Stimulated activated CD4-positive, alpha-beta T cell treated with anti-CD3 and anti-CD28 coated beads, Interleukin-4, amount 100 ng/mL, for 48 hours (primary cell): ENCODE measurements at places on chromosomes 2 and 18.
A peak's percentile ranks its signal among the peaks of the same experiment; 100 is the strongest.

GRCh38 chr2:29236074-29236473 is 120.9 kb downstream of the CLIP4 start:
- no peak for DNase-seq

GRCh38 chr18:58338141-58338540 is 290.8 kb downstream of the ALPK2 start:
- DNase-seq, result no peak

GRCh38 chr2:20674974-20675679 is 8.2 kb downstream of the GDF7 start:
- DNase-seq, result no peak

- DNase-seq, result no peak
Measured at GRCh38 chr2:173631127-173631460, 276.4 kb downstream of the CDCA7 start.

- peak; percentile 62 for DNase-seq
Measured at GRCh38 chr2:109613922-109614714, at the start of the genes SEPTIN10 and SOWAHC. Gene SEPTIN10, minus strand, starts transcription at chr2:109613966. Its CDS starts 139 bp downstream, at chr2:109613827. Gene SOWAHC, plus strand, starts transcription at chr2:109614364. Its CDS starts 126 bp downstream, at chr2:109614490.

DNA sequence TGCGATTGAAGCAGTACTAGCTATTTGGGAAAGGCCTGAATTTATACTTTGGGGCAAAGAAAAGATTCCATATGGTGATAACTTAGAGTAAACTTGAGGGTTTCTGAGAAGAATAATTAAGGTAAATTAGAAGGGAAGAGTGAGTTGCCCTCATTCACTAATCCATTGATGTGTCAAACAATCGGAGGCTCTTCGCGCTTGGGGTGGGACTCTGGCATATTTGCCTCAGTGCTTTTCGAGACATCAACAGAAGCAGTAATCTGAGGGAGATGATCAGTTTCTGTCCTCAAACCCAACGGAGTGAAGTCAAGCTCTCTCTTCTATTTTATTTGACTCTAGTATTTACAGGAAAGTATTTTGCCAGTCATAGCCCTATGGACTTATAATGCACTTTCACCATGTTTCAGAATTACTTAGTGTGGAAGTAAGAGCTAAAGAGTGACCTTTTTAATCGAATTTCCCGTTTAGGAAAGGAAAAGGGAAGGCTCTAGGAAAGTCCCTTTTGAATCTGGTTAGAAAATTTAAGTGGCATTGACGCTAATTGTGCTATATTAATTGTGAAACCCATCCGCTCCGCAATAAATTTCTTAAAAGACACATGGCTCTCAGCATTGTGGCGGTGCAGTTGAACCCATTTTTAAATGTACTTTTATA is 1.3 kb downstream of the RAB10 start:
- no peak for DNase-seq

- no peak for DNase-seq
Measured at GRCh38 chr18:48657447-48658120, 118.8 kb downstream of the CTIF start.

DNA sequence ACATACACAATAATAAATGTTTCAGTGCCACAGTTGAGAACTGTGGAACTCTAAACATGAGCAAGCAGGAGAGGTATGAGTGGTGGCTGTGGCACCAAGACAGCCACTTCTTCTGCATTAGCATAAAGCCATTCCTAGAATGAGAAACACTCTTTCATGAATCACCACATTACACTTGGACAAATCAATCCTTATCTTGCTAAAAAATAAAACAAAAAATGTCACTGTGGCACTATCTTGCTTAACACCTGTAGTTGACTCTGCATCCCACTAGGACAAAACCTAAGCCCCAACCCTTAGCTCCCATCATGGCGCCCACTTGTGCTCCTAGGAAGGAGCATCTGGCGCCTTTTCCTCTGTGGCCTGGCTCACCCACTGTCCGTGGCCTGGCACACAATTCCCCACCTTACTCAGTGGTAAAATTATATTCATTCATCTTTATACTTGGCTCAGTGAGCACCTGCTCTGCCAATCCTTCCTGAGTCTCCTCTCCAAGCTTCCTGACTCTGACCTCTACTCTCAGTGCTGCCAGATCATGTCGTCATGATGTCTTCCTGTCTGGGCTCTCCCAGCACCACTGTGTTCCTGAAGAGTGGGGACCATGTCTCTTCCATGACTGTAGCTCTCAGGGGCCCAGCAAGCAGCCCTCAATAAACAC is 272.9 kb downstream of the LNPK start:
- DNase-seq, result no peak

DNA sequence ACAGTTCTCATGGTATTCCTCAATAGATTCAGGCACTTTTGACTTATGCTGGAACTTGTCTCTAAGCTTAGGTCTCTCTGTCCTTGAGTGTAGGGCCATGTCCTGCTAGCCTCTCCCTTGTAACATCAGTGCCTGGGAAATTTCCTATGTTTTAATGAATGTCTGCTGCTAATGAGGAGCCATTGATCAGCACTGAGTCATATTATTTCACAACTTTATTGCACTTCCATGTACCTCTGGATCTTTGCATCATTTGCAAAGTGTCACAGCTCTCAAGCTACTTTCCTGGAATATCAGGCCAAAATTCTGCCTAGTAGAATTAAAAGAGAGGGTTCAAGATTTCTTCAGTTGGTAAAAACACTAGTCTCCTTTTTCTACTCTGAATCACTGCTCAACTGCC is 102.5 kb downstream of the GAREM1 start:
- DNase-seq, result no peak

DNA sequence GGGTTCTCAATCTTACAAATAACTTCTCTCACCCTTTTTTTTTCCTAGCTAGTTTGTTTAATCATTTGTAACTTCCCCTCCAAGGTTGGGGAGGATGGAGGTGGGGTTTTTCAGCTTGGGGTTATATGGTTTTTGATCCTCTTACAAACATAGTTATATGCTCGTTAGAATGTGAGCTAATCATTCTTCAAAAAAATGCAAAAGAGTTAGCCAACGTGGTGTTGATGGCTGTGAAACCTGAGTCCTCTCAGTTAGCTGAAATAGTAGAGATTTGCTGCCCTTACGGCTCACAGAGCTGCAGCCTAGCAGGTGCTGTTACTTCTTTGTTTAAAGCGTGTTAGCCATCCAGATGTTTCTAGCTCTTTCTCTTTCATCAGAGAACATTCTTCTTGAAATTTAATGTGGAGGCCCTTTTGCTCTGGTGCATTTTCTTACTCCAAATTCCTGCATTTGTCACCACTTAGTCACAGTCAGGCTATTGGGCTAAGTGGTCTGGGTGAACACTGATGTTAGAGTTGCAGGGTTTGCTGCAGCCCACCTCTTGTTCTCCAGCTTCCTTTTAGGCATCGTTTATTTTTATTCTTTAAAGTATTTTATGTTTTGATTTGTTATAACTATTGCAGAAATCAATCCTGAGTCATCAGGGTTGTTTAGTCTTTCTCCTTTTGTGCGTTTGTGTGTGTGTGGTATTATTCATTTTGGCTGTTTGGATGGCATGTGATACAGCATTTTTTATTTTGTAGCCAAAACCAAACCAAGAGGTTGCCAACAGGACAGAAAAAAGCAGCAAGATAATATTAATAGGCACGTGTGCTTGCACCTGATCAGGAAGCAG is 41.1 kb downstream of the LIMS1 start:
- DNase-seq, result no peak

GRCh38 chr2:8314063-8314462 is 367.8 kb upstream of the ID2 start:
- no peak for DNase-seq

DNA sequence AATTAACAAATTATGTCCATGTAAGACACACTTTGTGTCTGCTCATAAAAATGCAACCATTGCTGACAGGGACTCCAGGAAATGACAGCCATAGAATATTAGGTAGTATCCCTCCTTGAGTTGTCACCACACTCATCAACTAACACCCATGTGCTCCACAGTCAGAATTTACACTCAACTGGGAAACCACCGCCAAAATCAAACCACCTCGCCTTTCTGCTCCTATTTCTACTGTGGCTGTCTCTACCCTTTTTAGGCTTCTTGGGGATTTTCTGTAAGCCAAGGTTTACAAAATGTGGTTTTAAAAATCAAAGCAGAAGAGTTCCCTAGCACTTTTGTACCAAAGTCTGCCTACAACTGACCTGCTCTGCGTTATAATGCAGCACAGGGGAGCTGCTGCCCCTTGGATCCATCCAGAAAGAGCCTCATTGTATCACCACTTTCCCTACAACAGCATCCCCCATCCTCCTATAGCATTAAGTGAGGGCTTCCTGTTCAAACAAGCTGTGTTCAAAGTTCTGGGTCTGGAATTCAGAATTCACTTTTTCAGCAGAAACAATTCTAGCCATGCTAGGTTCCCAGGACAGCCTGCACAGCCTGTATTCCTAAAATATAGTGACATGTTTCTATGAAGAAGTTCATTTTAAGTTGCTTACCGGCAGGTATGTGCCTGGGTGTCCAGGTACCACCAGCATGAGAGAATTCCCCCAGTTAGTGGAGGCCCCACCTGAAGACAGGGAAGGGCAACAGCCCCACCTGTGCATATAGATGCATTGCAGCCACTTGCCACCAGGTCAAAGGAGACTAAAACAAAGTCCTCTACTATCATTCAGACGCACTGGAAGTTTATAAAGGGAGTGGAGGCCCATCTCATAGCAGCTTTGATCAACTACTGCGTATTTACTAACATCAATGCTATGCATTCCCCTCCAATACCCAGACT is 104.3 kb downstream of the MYO5B start:
- no peak for DNase-seq

DNA sequence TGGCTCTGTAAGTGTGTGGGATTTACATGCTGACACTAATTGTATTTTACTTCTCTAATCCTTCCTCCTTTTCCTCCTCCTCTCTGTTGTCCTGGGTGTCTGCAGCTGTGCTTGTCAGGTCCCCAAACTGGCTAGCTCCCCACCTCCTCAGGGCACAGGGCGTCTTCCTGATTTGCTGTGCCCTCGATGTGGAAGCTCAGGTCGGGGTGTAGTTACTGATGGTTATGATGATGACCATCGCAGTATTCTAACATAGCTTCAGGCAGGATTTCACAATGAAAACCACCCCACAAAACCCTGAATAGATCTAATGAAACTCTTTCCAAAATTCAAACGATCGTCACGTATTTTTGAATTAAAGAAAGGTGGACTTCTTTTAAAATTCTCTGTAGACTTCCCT is 428.4 kb downstream of the TGIF1 start:
- DNase-seq, result no peak

GRCh38 chr2:74682501-74682900 is 28.5 kb downstream of the SEMA4F start:
- no peak for DNase-seq

DNA sequence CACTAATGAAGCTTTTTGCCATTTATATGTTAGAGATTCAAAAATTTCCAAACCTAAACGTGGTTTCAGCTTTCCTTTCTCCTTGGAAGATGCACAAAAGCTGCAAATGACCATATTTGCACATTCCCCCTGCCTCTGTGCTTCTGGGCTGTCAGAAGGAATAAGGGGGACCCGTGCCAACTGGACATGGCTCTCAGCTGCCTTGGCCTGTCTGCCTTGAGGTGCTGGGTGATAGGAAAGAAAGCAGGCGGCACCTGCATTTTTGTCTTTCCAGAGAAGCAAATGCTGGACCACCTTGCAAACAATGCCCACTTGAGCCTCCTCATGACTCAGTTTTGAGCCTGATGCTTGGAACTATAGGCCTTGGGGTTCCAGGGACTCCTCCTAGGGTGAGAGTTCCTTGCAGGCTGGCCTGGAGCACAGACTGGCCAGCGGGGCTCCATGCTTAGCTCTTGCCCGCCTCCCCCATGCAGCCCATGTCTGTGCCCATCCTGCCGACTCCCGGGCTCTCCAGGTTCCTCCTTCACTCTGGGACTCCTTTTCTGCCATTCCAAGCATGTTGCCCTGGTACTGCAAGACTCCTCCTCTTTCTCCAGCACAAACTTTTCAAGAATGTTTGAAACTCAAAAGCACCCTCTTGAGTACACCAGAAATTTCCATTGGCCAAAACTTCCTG is 109.0 kb upstream of the EPAS1 start:
- DNase-seq, result no peak

- no peak for DNase-seq
Measured at GRCh38 chr2:112031473-112032223, 23.4 kb upstream of the TMEM87B start.

DNA sequence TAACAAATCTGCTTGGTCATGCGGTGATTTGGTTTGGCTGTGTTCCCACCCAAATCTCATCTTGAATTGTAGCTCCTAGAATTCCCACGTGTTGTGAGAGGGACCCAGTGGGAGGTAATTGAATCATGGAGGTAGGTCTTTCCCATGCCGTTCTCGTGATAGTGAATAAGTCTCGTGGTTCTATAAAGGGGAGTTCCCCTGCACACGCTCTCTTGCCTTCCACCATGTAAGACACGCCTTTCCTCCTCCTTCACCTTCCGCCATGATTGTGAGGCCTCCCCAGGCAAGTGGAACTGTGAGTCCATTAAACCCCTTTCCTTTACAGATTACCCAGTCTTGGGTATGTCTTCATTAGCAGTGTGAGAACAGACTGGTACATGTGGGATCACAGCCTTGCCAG is 36.7 kb downstream of the TRABD2A start:
- no peak for DNase-seq

DNA sequence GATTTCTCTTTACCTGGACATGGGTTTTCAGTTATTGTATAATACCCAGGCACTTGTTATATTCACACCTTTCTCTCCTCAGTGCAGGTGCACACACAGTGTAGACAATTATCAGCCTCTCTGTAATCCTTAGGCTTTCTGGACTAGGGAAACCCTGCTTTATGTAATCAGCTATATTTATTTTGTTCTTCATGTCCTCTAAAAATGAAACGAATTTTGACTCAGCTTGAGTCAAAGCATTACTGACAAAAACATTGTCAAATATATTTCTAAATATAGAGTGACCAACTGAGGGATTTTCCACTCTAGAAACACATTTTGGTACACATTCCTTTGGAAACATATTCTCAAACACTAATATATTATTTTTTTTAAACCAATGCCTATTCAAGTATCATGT is 144.8 kb upstream of the GULP1 start:
- no peak for DNase-seq

DNA sequence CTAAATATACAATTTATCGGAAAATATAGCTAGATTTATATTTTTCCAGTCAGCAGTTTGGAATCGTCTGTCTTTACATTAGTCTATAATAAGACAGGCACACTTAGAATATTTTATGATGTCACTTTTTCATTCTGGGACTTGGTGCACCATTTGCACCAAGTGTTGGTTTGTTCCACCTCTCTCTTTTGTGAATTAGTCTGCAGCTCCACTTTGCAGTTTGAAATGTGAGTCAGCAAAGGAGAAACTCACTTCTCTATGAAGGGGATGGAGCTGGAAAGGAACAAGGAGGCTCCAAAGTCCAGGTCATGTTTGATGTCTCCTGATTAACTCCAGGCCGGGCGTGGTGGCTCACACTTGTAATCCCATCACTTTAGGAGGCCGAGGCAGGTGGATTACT is 63.8 kb upstream of the RTN4 start:
- no peak for DNase-seq

DNA sequence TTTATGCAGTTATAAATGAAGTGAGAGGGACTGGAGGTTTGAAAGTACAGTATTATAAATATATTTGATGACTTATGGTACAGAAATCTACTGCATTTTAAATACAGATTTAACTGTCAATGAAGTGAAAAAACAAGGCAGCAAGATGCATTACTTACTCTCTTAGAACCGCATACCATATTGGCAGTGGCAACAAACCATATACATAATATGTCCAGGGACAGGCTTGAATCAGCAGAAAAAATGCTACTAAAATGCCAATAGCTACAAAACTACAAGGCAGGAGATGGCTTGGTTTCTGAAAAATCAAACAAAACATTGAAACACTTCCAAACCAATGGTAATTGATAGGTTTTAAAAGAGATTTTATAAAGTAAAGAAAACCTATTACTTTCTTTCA is 77.2 kb downstream of the PIGN start:
- no peak for DNase-seq

- no peak for DNase-seq
Measured at GRCh38 chr2:186304064-186304463, 182.0 kb upstream of the ZC3H15 start.

- DNase-seq, result no peak
Measured at GRCh38 chr2:212536817-212537725, 1.5 kb downstream of the ERBB4 start.
